HT1080 (cell line): ENCODE measurements at places on chromosomes 4 and X. TPM values are rescaled to one million over a fixed set of nuclear protein-coding genes. Genes with fewer than 3 reads are reported as not detected.

The S100G gene
- total RNA-seq: not detected in 2 replicates

The CFI gene
- total RNA-seq: 0.08 TPM in 1 of 2 replicates, not detected in the other

The ETDB gene
- total RNA-seq: not detected in 2 replicates

The SPOCK3 gene
- 0.07 and 0.08 TPM in 2 replicates for total RNA-seq
